Activated T-cell treated with anti-CD3 and anti-CD28 coated beads, Interleukin-2, amount 50 U/mL, for 4 hours (primary cell): ENCODE measurements at places on chromosomes 12 and 14.

DNA sequence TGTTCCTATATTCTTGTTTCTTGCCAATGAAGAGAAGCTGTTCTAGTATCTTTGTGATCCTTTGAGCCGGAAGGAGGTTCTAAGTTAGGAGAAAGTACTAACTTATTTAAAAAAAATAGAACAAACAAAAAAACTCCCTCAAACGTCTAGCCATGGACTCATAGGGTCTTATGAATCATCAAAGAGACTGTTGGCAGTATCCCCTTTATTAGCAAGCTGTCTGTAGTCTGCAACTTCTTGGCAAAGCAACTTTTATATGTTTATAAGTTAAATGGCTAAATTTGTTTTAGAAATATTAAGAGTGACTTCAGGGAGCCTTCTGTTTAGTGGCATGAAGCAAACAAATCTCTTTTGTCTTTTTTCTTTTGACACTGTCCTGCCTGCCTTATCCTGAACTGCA is 291.9 kb downstream of the FUT8 start:
- no peak for DNase-seq

- DNase-seq: no peak
Measured at GRCh38 chr14:86015941-86016340, 486.0 kb downstream of the FLRT2 start.

GRCh38 chr12:91404441-91404840 is 221.8 kb upstream of the DCN start:
- DNase-seq: no peak

DNA sequence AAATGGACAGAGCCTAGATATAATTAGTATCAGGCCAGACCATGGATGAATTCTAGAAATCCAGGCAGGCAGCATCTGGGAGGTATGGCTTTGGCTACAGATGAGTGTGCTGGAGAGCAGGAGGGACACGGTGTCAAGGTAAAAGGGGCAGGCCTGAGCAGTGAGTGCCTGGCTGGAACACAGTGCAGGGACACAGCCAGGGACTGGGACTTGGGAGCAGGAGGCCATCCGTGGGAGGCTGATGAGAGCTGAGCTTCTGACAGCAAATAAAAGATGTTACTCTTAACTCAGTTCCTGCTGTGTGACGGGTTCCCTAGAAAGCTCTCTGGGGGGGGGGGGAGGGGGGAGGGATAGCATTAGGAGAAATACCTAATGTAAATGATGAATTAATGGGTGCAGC is 13.6 kb upstream of the LGALS3 start:
- DNase-seq: no peak

GRCh38 chr12:15274561-15274967 is 47.7 kb upstream of the PTPRO start:
- no peak for DNase-seq

DNA sequence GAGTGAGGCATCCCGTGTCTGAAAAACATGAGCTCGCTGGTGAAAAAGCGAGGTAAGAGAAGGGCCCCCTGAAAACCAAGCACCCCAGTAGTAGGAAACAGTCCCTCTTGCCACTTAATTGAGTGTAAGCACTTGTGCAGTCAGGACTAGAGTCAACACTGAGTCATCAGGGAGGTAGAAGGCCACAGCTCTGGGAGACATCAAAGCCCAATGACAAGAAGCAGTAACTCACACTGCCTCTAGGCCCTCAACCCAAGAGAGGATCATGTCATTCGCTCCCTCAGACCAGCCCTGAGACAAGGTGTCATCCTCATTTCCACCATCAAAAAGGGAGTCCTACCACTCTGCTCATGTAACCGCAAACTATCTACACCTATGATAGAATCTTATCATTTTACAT is 17.8 kb downstream of the POMT2 start:
- no peak for DNase-seq

GRCh38 chr12:69026336-69026735 is 93.4 kb upstream of the CPM start:
- DNase-seq: no peak

DNA sequence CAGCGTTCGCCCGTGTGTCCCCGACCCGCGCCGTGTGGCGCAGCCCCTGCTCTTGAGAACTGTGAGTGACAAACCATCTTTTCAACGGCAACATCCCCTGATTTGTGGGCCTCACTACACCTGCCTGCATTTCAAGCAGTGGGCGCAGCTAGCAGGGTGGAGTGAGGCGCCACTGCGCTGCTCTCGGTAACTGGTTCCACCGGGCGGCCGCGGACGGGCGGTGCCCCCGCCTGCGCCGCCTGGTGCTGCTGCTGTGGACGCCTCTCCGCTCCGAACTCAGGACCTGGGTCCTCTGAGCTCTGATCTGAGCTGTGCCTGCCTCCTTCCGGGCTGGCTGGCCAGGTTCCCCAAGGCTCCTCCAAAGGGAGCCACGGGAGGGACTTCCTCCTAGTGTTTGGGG is 5.9 kb upstream of the DEGS2 start:
- no peak for DNase-seq

- no peak for DNase-seq
Measured at GRCh38 chr12:42794806-42795205, 205.3 kb upstream of the PRICKLE1 start.

DNA sequence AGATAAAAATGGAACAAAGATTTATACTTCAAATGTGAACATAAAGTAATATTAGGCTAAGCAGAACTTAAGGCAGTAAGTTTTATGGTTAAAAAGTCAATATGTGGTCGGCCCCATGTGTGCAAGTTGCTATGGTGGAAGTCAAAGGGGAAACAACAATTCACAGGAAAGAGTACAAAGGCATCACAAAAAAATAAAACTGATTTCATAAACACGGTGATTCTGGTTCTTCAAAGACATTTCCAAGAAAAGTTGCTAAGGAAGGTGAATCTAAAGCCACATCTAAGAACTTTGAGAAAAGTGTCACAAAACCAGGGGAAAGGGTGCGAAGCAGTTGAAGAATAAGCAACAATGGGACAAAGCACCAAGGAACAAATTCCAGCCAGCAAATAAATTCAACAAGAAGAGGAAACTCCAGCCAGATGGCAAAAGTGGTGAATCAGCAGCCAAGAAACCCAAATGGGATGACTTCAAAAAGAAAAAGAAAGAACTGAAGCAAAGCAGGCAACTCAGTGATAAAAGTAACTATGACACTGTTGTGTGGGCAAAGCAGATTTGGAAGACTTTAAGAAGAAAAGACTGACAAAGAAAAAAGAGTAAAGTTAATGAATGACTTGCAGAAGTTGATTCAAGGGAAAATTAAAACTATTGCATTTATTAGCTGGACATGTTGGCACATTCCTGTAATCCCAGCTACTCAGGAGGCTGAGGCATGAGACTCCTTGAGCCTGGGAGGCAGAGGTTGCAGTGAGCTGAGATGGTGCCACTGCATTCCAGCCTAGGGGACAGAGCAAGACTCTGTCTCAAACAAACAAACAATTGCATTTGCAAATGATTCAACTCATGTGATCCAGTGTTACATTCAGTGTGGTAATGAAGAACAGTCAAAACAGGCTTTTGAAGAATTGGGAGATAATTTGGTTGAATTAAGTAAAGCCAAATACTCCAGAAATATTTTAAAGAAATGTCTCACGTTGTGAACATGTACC is 19.5 kb downstream of the PTGDR start:
- no peak for DNase-seq

DNA sequence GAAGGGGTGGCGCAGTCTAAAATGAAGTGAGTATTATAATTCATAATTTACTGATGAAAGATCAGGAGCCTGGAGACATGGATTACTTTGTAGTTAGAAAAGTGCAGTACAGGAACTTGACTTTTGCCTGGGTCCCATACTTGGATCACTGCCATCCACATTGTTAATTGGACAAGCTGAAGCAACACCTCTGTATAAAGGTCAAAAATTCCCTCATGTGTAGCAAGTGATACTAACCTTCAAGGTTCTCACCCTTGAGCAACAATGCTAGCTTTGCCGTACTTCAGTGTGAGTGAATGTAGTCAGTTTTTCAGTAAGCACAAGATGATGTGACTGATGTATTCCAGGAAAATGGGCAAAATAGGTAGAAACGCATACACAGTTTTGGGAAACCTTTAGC is 44.6 kb upstream of the PLBD1 start:
- DNase-seq: no peak

DNA sequence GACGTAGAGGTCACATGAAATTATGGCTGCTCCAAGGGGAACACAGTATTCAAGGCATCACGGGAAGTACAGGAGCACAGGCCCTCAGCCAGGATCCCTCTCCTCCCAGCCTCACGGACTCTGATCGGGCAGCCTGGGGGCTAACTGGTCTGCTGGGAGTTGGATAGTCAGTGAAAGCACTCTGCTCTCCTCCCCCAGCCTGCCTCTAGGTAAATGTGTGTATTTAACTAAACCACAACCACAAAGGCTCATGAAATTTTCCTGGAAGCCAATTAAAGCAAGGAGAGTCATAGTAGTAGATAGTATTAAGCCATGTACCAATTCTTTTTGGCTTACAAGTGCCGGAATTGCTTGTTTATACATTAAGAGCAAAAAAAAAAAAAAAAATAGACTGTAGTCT is 254.3 kb downstream of the MSRB3 start:
- DNase-seq: no peak

DNA sequence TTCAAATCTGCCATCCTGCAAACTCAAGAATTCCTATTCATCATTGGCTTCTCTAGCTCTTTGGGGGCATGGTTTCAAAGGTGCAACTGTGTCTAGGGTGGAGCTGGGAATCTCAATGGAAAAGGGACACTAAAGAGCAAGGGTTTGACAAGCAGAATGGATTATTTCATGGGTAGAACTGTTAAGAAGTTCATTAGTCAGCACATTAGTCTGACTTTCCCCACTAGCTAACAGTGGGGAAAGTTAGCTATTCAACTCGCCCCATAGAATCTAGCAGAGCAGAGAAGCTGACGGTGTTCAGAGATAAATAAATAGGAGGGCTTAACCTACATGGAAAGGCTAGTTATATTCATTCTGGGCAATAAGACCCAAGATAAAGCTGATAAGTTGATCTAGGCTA is 153.9 kb downstream of the EMP1 start:
- DNase-seq: no peak

DNA sequence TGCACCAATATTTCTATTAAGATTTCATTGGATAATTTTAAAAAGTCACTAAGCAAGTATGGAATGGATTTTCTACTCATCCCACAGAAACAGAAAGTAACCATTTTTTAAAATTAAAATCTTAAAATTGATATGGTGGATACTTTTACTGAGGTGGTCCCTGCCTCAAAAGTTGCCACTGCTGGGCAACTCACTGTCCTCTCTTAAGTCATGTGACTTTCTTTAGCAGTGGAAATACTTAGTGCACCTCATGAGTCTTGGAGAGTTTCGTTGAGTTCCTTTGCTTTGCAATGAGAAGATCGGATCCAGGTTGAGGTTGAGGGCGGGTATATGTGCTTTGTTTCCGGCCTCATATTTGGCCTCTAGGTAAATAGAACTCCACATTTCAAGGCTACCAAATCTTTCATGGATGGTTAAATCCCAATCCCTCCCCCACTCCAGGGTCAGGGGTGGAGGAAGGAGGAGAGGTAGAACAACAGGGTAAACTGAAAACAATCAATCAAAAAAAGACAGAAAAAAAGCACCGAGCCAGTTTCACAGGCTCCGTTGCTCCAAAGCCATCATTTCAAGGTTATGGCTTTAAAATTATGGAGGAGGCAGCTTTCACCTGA is 39.5 kb upstream of the DUSP6 start:
- no peak for DNase-seq

GRCh38 chr12:62632411-62632918 is 165.8 kb downstream of the MON2 start:
- peak; percentile 6 for DNase-seq

- DNase-seq: no peak
Measured at GRCh38 chr12:178829-179109, 35.2 kb downstream of the SLC6A12 start.

DNA sequence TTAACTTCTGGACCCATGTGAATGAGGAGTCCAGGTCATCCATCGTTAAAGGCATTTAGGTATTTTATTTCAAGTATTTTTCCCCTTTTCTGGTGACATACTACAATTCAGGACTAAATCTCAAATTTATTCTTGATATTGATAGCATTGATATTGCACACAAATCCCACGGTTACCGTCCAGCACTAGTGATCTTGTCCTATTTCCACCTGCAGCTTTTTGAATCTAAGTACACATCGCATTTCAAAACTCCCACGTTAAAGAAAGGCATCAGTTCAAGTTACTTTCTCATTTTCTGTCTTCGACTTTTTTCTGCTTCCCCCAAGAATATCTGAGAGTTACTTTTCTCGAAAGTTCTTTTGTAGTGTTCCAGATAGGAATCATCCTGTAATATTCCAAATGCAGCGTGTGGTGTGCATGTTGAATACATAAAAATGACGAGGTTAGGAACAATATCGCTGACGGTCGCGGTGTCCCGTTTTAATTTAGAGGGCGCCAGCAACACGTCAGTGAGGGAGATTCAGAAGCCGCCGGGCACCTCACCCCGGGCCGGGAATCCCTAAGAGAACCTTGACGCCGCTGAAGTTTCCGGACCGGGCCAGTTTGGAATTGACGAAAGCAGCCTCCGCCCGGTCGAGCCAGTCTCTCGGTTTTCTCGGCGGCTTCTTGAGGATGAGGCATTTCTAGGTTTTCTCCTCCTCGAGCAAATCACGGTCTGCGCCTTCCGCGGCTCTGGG is 569 bp upstream of the RGS6 start:
- DNase-seq: no peak

GRCh38 chr12:97595936-97596335 is 133.3 kb downstream of the RMST start:
- DNase-seq: no peak

- no peak for DNase-seq
Measured at GRCh38 chr14:79899610-79900009, 311.7 kb downstream of the DIO2 start.

DNA sequence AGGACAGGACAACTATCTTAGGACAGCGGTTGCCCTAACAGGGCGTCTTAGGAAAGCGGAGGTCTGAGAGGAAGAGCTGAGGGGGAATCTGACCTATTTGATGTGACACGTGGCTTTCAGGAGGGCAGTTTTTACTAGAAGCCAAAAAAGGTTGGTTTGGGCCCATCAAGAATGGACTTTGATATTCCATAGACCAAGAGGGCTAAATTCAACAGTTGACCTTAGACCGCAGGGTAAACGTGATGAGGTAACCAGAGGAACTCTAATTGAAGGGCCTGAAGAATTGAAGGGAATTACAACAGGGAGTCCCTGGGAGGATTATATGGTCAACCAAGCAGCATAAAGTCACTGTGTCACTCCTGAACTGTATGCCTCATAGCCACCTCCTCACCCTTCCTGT is 11.5 kb downstream of the C1S start:
- DNase-seq: no peak

GRCh38 chr12:22018860-22019259 is 27.2 kb upstream of the CMAS start:
- no peak for DNase-seq

DNA sequence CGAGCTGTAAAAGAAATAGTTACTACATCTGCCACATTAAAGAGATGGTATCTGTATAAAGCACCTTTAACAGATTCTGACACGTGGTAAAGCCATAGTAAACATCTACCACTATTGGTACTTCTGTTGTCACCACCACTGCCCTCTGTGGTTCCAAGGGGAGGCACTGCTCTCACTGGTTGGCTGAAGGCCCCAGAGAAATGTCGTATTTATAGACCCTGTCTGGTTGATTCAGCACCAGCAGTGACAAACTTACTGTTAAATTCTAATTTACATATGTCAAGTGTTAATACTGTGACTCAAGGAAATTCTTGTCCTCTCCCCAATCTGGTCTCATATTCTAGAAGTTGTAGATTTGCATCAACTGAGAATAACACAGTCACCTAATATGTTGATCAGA is 281.1 kb downstream of the ERC1 start:
- DNase-seq: no peak
